ENCODE measurements at places on chromosomes 3 and 15. TPM values are rescaled to one million over a fixed set of nuclear protein-coding genes. Genes with fewer than 3 reads are reported as not detected.

GRCh38 chr15:25879438-25879837 lies 16.3 kb upstream of the ATP10A start:
- DNase-seq: no peak

GRCh38 chr3:10869460-10869859 lies 53.4 kb downstream of the SLC6A11 start:
- no peak for DNase-seq

DNA sequence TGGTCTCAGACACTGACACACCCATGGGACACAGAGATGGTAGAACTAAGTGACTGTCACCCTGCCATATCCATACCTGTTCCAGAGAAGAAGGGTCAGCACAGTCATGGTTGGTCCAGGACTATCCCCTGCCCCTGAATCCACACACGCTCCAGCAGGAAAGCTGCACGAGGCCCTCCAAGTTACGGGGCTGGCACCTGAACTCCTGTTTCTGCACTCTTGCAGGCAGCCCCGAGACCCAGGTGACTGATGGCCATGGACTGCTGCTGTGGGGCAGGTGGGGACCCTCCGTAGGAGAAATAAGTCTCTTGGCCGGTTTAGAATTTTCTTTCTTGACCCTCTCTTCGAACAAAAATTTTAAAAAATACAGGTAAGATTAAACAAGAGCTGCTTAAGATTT lies 30.6 kb downstream of the CHDH start:
- DNase-seq: no peak

- no peak for DNase-seq
Measured at GRCh38 chr3:154217671-154218070, 96.5 kb downstream of the ARHGEF26 start.

DNA sequence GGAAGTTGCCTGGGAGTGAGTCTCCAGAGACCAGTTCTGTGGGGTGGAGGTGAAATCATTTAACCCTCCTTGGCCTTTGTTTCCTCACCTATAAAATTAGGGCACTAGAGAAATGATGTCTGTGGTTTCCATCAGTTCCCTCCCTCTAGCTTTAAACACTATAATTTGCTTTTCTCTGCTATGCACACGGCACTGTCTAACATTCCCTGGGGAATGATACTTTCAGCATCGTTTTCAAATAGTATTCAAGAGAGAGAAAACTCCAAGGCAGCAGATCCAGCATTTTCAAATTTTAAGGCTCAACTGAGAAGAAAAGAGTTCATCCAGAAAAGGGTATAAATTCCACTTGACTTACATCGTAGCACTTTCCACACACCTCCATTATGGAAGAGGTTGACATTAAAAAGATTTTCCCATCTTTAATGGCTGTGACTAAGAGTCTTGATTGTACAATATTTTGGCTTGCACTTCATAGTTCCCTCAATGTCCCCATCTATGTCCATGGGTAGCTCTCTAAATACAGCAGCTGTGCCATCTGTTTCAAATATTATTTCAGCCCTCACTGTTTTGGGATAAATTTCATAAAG lies 137.7 kb upstream of the ZPLD1 start:
- no peak for DNase-seq

DNA sequence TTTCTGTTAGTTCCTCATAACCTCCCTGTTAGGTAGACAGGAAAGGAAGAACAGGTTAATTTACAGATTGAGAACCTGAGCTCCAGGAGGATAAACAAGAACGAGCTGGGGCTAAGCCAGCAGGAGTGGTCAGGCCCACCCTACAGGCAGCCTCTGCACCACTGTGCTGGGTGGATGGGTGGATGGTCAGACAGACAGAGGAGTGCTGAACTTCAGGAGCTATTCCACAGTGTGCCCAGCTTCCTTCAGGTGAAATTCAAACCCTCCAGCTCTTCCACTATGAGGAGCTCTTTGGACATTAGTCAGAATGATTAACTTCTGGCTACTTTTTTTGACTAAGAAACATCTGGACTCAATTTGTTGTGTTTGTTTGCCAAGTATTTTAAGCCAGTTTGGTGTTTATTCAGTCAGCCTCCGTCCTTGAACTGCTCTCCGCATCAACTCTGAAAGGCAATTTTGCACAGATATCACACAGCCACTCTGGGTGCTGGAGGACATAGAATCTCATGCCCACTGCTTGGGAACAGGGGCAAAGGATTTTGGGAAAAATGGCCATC lies 361.9 kb downstream of the CLSTN2 start:
- DNase-seq: peak; percentile 40

DNA sequence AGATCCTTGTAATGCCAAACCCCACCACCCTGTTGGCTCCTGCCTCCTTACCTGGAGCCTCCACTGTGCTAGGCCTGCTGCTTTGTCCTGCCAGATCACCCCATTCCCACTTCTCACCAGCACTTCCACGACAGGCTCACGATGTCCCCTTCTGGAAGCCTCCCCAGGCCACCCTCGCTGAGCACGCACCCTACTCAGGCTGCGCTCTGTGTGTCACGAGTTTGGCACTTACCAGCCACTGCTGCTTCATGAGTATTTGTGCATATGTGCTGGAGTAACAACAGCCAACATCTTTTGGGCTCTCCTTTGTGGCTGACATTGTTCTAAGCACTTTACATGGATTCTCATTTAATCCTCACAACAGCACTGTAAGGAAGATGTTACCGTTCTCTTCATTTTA lies 58.1 kb downstream of the PDIA5 start:
- no peak for DNase-seq

DNA sequence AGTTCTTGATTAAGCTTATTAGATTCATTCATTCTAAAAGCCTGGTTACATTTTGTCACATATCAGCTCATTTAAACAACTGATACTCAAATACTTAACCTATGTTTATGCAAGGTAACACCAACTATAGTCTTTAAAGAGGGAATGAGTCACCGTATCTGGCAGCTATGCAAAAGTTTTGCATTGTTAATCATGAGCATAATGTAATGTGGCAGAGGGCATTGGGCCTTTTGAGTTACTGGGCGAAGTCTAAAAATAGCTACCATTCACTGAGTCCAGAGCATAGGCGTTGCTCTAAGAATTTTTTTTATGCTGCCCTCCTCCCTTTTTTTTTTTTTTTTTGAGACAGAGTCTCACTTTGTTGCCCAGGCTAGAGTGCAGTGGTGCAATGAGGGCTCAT lies 277.7 kb upstream of the ZNF717 start:
- DNase-seq: peak; percentile 3

DNA sequence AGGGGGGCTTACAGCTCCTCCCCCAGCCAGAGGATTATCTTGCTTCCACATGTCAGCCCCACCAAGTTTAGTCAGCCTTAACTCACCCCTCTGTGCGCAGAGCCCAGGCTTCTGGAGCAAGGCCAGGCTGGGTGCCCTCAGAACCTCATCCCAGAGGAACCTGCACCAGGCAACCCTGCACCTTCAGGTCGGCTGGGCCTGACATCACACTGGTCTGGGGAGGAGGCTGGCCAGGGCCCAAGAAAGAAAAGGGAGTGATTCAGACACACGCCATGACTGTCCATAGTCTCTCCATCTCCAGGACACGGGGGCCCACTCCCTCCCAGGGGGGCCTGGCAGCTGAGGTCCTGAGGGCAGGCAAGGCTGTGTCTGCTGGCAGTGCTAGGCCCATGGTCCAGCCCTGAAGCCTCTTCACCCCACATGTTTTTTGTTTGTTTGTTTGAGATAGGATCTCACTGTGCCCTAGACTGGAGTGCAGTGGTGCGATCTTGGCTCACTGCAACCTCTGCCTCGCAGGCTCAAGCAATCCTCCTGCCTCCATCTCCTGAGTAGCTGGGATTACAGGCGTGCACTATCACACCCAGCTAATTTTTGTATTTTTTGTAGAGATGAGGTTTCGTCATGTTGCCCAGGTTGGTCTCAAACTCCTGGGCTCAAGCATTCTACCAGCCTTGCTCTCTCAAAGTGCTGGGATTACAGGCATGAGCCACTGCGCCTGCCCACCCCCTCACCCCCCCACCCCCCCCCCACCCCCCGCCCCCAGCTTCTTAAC lies 11.1 kb downstream of the TNK2 start:
- DNase-seq: peak; percentile 49

DNA sequence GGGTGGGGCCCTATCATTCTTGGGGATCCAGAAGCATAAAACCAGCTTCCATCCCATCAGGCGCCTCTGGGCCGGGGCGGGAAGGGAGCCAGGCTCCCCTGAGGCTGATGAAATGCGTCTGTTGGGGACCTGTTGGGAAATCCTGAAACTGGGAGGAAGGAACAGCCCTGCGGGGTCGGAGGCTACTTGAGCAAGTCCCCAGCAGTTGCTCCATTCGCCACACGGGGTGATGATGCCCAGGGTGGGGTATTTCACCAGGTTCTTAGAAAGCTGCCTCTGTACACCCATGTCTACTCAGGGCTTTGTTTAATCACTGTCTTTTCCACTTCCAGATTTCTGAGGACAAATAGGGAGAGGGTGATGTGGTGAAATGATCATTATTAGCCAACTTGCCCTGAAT lies 25.4 kb upstream of the TSEN2 start:
- peak; percentile 46 for DNase-seq

DNA sequence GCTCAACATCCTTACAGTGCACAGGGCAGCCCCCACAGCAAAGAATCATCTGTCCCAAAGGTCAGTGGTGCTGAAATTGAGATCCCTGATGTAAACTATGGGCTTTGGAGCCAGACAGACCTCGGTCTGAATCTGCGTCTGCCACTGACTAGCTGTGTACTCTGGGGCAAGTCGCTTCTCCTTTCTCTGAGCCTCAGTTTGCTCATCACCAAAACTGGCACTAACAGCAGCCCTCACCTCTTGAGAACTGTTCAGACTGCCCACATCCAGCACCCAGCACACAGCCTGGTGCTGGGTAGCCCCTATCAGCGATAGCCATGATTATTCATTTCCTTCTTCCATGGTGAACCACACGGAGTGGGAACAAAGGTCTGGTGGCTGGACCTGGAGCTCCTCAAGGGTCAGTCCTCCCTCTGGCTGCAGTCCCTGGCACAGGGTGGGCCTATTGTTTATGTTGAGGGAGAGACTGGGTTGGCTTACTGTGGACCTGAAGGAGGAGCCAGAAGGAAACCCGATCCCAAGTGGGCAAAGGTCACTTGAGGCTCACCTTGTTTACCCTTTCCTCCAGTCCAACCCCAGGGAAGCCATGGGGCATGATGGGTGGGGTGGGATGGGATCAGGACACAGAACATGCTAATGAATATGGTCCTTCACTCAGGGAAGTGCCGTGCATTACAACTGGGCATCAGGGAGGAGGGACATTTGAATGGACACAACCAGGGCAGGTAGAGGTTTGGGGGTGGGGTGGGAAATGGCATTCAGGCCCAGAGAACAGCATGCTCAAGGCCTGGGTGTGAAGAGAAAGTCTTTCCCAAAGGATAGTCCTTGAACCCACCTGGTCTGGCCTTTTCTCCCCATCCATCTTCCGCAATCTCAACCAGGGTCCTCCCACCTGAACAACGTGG lies 1.6 kb upstream of the PRKCD start:
- no peak for DNase-seq

- DNase-seq: no peak
Measured at GRCh38 chr15:89400116-89400781, 65.6 kb upstream of the POLG start.

DNA sequence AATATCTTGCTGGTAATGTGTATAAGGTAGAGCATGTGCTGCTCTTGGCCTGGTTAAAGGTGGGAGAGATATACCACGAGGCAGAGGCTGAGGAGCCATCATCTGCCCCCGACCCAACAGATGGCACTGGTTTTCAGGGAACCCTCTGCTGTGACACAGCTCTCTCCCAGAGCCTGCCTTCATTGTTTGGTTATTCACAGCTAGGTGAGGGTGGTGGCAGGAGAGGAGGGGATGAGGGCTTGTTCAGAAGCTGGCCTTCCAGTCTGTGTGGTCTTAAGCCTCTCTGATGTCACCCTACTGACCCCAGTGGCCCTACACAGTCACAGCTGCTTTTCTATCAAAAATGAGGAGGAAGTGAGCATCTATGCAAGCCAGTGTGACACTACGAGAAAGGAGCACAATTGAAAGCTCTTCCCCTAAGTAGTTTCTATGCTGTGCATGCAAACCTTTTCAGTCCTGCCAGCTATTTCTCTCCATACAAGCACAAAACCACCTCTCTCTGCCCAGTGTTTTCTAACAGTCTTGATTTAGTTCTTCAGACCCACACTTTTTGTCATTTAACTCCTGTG lies 258.4 kb upstream of the AGTR1 start:
- no peak for DNase-seq

DNA sequence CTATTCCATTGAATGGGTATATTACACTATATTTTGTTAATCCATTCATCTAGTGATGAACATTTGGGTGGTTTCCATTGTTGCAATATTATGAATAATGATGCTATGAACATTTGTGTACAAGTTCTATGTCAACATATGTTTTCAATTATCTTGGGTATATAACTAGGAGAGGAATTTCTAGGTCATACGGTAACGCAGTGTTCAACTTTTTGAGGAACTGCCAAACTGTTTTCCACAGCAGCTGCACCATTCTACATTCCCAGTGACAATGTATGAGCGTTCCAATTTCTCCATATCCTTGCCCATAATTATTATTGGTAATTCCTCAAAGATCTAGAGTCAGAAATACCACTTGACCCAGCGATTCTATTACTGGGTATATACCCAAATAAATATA lies 24.1 kb upstream of the RORA start:
- no peak for DNase-seq

DNA sequence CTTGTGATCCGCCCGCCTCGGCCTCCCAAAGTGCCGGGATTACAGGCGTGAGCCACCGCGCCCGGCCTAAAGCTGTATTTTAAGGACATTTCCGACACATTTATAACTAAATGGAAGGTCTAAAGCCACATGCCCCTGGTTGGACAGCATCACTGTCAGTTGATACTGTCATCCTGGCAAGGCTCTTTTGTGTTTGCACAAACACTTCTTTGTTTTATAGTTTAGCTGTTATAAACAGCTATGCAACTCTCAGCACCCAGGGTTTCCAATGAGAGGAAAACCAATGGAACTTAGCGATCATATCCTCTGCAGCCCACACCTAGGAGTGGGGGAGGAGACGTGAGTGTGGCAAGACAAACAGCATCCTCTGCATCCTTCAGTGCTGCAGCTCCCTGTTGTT lies 19.7 kb downstream of the NIPA1 start:
- DNase-seq: no peak

GRCh38 chr15:65902373-65902772 lies 33.1 kb downstream of the RAB11A start:
- no peak for DNase-seq

Gene SPTBN5
- total RNA-seq: 0.32 TPM

Gene RLBP1
- total RNA-seq: not detected

Gene BFSP2
- not detected for total RNA-seq

Gene DYNLT2B
- total RNA-seq: 7.1 TPM

Gene DOCK3
- under 0.01 TPM for total RNA-seq

Gene SNX33
- 23.8 TPM for total RNA-seq

Gene PLSCR5
- total RNA-seq: not detected

Gene SAMMSON
- not detected for total RNA-seq

Gene TP63
- total RNA-seq: under 0.01 TPM

Gene CLSTN2
- total RNA-seq: 7.3 TPM

Gene UBL7
- total RNA-seq: 42.7 TPM

Gene DUOXA2
- not detected for total RNA-seq
